Activated CD4-positive, alpha-beta T cell treated with anti-CD3 and anti-CD28 coated beads, Interleukin-2, amount 10 ng/mL, durations not matched to agents 7 days and 5 days (primary cell): ENCODE measurements at places on chromosomes 4 and X. TPM values are rescaled to one million over a fixed set of nuclear protein-coding genes. Genes with fewer than 3 reads are reported as not detected.

- no peaks in the 10 kb centered on the region for H3K36me3 ChIP-seq
- no peaks in the 10 kb centered on the region for H3K27me3 ChIP-seq
- H3K4me3 ChIP-seq, result no peak overlapping the region
- DNase-seq, result no peak
These were observed 66.7 kb upstream of the EOLA2 start for GRCh38 chrX:150005027-150005426.

DNA sequence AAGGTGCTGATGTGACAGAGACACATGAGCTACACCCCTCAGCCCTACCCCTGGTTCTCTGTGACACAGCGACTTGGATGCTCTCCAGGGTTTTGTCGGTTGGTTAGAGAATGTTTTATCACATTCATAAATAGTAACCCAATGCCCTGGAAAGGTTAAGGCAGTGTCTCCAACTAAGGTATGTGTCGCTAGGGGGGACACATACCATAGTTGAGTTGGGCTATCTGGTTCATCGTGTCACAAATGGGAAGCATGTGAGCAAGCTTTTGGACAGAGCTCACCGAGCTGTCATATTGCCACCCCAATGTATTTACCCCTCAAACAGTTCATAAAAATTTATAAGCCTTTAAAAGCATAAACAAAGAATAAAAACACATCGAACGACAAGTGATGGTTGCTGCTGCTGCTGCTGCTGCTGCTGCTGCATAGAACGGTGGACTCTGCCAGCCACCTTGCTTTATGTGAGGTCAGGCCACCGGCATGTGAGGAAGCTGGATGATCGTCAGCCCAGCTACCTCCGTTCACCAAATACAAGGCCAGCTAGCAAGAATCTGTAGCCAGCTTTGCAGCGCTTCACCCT is 55.9 kb downstream of the STOX2 start:
- H3K27me3 ChIP-seq, result peaks cover 10% of the 10 kb centered on the region
- H3K36me3 ChIP-seq, result no peaks in the 10 kb centered on the region

GRCh38 chr4:3756343-3757059 is 9.7 kb upstream of the ADRA2C start:
- DNase-seq, result no peak
- H3K4me3 ChIP-seq, result no peak overlapping the region
- no peaks in the 10 kb centered on the region for H3K36me3 ChIP-seq

GRCh38 chrX:40100537-40101429 is 3.0 kb upstream of the BCOR start:
- peak overlapping the region; percentile 77 for H3K27ac ChIP-seq
- no peaks in the 10 kb centered on the region for H3K36me3 ChIP-seq
- no peaks in the 10 kb centered on the region for H3K27me3 ChIP-seq
- DNase-seq, result no peak
- H3K4me1 ChIP-seq, result peaks cover 12% of the 10 kb centered on the region

DNA sequence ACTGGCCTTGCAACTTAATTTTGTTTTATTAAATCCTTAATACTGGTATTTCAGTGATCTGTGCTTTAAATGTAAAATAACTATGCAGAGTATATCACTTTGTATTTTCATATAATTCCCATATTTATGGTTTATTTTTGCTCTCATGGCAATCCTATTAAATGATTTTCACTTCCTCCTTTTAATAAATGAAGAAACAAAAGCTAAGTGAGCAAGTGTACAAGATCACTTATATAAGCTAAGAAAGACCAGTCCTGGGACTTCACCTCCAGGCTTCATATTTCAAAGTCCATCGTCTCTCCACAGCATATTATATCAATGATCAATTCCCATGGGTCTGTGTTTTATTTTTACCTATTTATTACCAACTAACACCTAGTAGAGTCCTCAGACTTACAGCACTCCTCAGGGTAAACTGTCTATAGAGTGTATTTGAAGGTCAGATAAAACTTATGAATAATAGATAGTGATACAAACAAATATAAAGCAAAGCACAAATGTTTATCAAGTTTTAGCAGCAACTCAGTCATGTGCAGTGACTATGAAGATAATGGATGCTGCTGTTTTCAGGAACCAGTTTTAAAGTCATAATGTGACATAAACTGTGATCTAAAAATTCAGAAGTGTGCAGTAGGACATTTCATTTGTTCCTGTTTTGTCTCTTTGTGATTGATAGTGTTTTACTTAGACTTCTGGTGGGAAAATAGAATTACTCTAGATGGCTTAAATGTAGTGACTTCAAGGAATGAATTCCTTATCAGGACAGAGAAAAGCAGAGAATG is 56.8 kb downstream of the ARHGAP24 start:
- no peak for DNase-seq
- H3K36me3 ChIP-seq, result no peaks in the 10 kb centered on the region
- no peak overlapping the region for H3K4me3 ChIP-seq
- no peak overlapping the region for H3K27ac ChIP-seq
- no peaks in the 10 kb centered on the region for H3K4me1 ChIP-seq

- DNase-seq, result no peak
- no peaks in the 10 kb centered on the region for H3K27me3 ChIP-seq
- H3K4me3 ChIP-seq, result peak overlapping the region; percentile 75
- H3K4me1 ChIP-seq, result peaks cover 35% of the 10 kb centered on the region
- H3K36me3 ChIP-seq, result peaks cover 3% of the 10 kb centered on the region
- H3K27ac ChIP-seq, result no peak overlapping the region
These were observed 2.0 kb downstream of the ATP6AP2 start for GRCh38 chrX:40582811-40583210.

DNA sequence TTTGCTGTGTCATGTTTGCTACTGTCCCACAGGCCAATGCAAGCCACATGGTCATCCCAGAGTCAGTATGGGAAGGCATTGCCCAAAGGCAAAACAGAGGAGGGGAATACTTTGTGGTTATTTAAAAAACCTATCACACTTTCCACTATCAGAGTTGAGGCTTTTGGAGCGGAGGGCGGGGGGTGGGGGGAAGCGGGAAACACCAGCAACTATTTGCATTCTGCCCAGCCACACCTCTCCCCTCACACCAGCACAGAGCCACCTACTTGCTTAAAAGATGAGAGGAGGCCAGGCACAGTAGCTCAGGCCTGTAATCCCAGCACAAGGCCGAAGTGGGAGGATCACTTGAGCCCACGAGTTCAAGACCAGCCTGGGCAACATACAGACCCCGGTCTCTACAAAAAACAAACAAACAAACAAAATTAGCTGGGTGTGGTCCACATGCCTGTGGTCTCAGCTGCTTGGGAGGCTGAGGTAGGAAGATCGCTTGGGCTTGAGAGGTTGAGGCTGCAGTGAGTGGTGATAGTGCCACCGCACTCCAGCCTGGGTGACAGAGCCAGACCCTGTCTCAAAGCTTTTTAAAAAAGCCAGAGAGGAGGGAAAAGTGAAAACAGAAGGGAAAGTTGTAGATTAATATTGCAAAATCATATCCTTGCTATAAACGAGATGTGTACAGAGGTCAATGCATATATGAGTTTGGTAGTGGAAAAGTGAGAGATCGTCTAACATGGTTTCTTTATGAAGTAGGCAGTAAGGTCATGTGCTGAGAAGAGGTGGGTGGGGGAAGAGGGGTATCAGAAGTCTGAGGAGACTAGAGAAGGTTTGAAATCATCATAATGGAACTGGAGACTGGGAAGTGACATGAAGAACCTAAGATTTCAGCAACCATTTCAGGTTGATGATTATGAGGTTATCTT is 1.9 kb upstream of the CHST7 start:
- no peaks in the 10 kb centered on the region for H3K27me3 ChIP-seq
- H3K4me3 ChIP-seq, result peak overlapping the region; percentile 81
- DNase-seq, result no peak
- peak overlapping the region; percentile 89 for H3K27ac ChIP-seq
- H3K36me3 ChIP-seq, result peaks cover 8% of the 10 kb centered on the region
- H3K4me1 ChIP-seq, result peaks cover 28% of the 10 kb centered on the region

GRCh38 chrX:9231491-9231890 is 197.6 kb upstream of the FAM9B start:
- H3K27me3 ChIP-seq, result no peaks in the 10 kb centered on the region
- no peak overlapping the region for H3K27ac ChIP-seq
- H3K4me3 ChIP-seq, result no peak overlapping the region
- no peak for DNase-seq
- no peaks in the 10 kb centered on the region for H3K36me3 ChIP-seq
- peaks cover 6% of the 10 kb centered on the region for H3K4me1 ChIP-seq

GRCh38 chr4:29541757-29542156 is 1178.4 kb upstream of the PCDH7 start:
- no peak overlapping the region for H3K27ac ChIP-seq
- DNase-seq, result no peak
- H3K4me1 ChIP-seq, result no peaks in the 10 kb centered on the region
- no peaks in the 10 kb centered on the region for H3K36me3 ChIP-seq

DNA sequence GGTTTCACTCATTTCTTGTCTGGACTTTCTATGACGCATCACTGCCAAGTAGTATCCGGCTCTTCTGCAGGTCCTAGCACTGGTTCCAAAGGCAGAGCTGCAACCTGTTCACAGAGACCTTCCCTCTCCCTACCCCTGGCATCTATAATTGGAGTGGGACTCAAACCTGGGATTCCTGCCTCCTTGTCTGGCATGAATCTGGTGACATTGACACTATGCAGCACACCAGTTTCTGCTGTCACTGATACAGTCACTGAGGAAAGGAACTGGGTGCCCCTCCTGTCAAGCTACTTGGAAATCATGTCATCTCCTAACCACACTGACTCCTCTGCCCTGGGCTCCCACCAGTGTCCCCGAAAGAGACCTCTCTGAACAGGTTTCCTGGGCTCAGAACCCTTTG is 33.1 kb upstream of the EFNB1 start:
- no peak for DNase-seq

DNA sequence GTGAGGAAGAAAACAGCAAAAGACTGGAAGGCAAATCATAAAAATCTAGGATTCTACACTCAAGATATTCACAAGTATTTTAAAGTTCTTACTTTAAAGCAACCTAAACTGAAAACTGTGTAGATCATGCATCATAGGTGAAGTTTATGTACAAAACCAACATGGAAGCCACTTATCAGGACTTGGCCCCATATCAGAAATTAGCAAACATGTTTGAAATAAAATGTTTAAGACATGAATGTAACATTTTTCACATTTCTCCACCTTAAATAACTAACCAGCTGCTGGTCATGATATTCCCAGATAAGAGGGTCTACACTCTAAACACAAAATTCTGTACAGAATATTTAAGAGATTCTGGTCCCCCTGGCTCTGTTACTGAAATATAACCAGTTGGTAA is 38.5 kb downstream of the APBB2 start:
- DNase-seq, result no peak
- no peak overlapping the region for H3K27ac ChIP-seq
- H3K36me3 ChIP-seq, result no peaks in the 10 kb centered on the region

- peaks cover 11% of the 10 kb centered on the region for H3K36me3 ChIP-seq
- H3K4me3 ChIP-seq, result peak overlapping the region; percentile 75
- H3K4me1 ChIP-seq, result peaks cover 46% of the 10 kb centered on the region
- no peak for DNase-seq
These were observed 1.5 kb downstream of the TMEM156 start for GRCh38 chr4:39030725-39031124.

GRCh38 chr4:5383191-5383980 is 325.0 kb downstream of the EVC2 start:
- no peaks in the 10 kb centered on the region for H3K4me1 ChIP-seq
- no peak overlapping the region for H3K27ac ChIP-seq
- H3K27me3 ChIP-seq, result no peaks in the 10 kb centered on the region
- H3K36me3 ChIP-seq, result no peaks in the 10 kb centered on the region
- no peak overlapping the region for H3K4me3 ChIP-seq

DNA sequence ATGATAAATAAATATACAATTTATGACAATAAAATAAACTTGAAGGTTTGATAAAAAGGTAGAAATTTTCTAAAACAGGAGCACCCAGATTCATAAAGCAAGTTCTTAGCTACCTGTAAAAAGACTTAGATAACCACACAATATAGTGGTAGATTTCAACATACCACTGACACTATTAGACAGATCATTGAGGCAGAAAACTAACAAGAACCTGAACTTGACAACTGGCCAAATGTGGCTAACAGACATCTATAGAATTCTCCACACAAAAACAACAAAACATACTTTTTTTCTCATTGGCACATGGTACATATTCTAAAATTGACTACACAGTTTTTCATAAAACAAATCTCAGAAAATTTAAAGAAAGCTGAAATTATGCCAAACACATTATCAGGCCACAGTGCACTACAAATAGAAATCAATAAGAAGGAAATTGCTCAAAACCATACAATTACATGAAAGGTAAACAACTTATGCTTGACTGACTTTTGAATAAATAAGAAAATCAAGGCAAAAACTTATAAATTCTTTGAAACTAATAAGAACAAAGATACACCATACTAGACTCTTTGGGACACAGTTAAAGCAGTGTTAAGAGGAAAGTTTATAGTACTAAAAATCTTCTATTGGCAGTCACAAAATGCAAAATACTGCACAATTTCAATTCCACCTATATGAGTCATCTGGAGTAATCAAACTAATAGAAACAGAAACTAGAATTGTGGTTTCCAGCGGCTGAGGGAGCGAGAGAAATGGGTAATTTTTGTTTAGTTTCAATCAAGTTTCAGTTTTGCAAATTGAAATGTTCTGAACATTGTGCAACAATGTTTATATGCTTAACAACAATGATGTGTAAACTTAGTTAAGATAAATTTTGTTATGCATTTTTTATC is 925.6 kb downstream of the SH3BGRL start:
- H3K27me3 ChIP-seq, result no peaks in the 10 kb centered on the region
- peak; percentile 10 for DNase-seq
- no peaks in the 10 kb centered on the region for H3K36me3 ChIP-seq

Gene EDNRA
- not detected for total RNA-seq

Gene PDGFC
- total RNA-seq, result not detected

Gene GLOD5
- not detected for total RNA-seq

Gene SEL1L3
- 63.4 TPM for total RNA-seq

Gene ACSL4
- 34.5 TPM for total RNA-seq
